ENCODE measurements at places on chromosomes 3 and 15.

DNA sequence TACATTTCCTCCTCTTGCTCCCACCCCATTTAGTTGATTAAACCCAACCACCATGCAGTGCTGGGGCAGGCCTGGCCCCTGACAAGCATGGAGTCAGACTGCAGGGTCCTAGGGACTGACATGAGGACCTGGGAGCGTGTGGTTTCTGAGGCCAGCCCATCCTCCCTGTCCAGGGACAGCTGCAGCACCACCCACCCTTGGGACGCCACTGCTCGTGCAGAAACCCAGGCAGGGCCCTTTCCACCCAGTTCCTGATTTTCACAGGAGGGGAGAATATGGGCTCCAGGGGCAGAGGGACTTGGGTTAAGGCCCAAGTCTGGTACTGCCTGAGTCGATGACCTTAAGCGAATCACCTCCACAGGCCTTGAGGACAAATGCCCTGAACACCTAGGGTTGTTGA, 23.7 kb downstream of the PLXND1 start:
- no peak for DNase-seq

- DNase-seq, result no peak
Measured at GRCh38 chr3:183912895-183913579, 28.4 kb upstream of the PARL start.

DNA sequence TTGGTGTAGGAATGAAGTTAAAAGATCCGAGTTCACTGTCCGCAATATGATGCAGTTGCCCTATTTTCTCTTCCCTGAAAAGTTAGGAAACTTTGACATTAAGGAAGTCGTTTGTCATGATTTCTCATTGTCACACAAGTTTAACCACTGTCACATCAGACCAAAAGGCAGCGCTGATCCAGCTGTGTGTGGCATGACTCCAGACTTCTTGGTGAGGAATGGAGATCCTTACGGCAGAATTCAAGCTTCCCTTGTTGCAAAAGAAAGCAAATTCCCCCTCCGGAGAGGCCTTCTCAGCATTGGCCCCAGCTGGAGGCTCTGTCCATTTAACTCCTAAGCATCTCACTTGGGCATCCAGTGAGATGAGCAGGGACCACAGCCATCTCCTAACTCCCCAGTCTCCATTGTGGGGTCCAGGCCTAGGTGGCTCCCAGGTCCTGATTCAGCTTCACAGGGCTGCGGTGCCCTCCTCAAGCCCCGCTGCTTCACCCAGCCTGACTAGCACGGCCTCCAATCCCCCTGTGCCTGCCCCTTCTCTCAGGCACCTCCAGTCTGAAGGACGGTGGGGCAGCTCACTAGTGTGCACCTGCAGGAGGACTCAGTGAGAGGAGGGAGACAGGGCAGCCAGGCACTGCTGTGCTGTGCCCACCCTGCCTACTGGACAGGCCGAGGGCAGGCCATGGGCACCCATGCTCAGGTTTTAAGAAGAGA, 159.5 kb downstream of the CHSY1 start:
- no peak for DNase-seq

- DNase-seq, result peak; percentile 75
Measured at GRCh38 chr15:90059208-90059985, 42.9 kb downstream of the IDH2 start.

DNA sequence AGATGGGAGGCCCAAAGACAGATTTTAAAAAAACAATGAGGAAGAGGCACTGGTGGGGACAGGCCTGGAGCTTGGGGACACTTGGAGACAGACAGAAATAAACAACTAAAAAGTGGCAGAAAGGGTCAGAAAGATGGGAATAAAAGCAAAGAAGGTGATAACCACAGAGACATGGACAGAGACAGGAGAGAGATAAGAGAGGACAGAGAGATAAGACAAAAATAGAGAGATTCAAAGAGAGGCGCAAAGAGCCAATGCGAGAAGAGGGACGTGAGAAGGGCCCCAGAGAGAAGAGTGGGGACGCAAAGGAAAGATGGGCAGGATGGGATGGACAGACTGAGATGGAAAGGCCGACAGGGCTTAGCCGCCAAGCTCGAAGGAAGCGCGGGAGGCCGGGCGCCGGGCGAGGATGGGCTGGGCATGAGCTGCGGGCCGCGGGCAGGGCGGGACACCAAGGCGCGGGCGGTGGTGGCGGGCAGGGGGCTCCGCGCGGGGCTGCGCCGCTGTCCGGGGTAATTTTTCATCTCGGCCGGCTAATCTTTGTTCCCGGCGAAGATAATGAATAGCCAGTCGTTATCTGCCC, 3.1 kb upstream of the GATA2 start:
- DNase-seq, result no peak

DNA sequence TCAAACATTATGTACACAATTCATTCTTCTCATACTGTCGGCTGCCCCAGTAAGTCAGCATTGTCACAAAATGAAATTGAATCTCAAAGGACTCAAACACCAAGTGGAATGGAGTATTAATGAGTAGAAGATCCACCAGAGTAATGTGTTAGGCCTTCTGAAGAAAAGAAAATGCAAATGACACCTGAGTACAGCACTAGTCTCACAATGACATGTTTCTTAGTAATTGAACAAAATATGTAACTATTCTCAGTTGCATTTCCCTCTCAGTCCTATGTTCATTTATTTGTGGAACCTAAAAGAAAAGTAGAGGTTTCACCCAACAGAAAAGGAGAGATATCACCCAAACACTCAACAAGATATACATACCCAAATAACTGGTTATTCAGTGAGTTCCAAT, 283.9 kb upstream of the THBS1 start:
- no peak for DNase-seq

- DNase-seq, result no peak
Measured at GRCh38 chr15:80967991-80968510, 21.6 kb downstream of the MESD start.

- no peak for DNase-seq
Measured at GRCh38 chr3:42662813-42663535, 9.5 kb downstream of the ZBTB47 start.

GRCh38 chr3:25727316-25727715, 55.9 kb downstream of the NGLY1 start:
- DNase-seq, result no peak

DNA sequence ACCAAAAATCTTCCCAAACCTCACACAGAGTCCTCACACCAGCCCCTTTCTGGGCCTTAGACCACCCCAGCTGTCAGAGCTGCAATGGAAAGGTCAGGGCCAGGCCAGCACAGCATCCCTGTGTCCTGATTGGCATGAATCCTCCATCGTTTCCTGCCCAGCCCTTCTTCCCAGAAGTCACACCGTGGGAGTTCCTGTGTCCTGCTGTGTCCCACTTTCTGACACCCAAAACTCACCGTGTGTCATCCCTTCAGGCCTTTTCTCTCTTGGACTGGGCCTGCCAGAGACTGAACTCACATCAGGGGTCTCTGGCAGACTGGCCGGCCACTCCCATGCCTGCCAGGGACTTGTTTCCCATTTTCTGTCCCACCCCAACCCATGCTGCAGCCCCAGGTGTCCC, 32.5 kb upstream of the CHRNB4 start:
- no peak for DNase-seq

DNA sequence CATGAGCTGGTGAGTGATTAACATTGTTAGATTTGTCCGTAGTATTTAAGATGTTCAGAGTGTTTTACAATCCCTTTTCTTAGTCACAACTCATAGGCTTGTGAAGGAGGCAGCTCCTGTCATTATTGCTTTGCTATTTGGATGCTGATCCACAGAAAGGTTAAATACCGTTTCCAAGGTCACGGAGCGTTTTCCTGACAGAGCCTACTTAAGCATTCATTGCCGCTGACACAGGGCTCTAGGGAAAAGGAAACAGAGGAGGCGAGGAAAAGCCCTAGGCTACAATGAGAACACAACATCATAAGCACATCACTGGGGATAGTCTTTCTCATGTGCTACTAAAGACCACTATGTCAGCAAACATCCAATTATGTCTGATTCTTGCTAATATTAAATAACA, 38.5 kb upstream of the CPB1 start:
- DNase-seq, result no peak
